ENCODE measurements at places on chromosomes 4 and X.

DNA sequence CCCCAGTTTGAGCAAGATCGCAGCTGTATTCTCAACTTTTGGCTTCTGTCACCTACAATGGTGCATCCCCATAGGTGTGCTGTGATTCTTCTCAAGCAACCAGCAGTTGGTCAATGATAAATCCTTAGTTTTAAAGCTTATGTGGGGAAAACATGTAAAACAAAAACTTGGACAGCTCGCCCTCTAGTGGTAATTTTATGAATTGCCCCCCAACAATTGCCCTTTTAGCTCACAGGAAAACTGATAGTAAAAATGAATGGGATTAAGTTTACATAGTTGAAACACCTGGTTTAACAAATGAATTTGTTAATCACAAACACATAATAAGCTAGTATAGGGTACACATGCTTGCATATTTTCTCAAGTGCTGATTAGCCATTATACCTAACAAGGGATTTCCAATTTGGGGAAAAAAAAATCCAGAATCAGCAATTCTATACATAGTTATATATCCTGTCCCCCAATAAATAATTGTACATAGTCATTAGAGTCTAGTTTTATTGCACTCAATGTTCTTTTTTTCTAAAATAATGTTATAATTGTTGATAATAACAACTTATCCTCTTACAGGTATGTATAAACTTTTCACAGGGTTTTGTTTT lies 30.1 kb downstream of the TEX13A start:
- DNase-seq = peak; percentile 9

DNA sequence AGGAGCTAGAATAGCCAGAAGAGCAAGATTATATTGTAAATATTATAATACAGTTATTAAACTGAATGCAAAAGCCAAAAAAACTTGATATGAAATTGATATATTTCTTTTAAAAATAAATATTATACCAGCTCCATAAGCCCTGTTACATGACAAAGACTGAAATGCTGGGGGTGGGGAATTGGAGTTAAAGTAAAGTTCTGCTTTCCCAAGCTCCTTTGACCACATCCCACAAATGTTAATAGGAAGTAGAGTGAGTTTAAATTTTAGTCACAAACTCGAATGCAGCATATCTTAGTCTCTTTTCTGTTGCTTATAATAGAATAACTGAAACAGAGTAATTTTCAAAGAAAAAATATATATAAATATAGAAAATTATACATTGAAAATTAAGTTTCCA lies 46.9 kb upstream of the NFKB1 start:
- DNase-seq = no peak

DNA sequence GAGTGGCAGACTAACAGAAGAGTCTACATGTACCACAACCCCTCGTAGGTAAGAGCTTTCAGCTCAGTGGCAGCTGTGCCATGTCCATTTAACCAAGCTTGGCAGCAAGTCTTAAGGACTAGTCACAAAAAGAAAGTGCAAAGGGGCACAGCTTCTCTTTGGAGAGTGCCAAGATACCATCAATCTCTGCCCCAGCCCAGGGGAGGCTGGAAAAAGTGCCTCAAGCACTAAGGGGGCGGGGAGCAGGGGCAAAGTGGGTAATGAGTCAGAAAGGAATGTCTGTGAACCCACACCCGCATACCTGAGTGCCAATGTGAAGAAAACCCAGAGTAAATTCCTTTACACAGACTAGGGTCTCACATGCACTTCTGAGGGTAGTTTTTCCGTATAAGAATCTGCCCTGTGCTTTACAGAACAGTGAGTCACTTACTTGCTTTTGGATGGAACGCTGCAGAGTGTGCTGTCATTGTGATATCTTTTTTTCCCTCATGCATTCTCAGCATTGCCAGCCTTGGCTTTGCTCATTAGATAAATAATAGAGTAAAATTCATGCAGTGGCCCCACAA lies 219.8 kb downstream of the ZNF674 start:
- no peak for DNase-seq

DNA sequence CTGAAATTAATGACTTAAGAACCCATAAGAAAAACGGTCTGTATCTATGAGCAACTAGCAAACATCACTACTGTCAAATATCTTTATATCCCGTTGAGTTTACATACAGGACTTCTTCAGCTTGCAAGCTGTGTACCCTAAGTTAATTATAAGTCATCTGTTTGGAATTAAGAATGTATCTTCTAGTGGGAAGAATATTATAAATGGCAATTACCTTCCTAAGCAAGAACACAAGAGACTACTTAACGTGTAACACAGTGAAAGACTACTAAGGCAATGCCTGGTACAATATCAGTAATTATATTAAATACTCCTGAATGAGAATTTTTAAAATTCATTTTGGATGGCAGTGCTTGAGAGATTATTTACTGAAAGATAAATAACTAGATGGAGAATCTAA lies 58.5 kb downstream of the ADGRA3 start:
- DNase-seq = no peak

GRCh38 chr4:105356194-105356593 lies 117.7 kb downstream of the PPA2 start:
- DNase-seq = no peak

- DNase-seq = no peak
Observed at GRCh38 chr4:61246034-61246433, 45.9 kb downstream of the ADGRL3 start.

- no peak for DNase-seq
Observed at GRCh38 chr4:48237996-48238645, 31.5 kb downstream of the TEC start.

- DNase-seq = no peak
Observed at GRCh38 chrX:115696039-115696438, 135.1 kb downstream of the PLS3 start.

DNA sequence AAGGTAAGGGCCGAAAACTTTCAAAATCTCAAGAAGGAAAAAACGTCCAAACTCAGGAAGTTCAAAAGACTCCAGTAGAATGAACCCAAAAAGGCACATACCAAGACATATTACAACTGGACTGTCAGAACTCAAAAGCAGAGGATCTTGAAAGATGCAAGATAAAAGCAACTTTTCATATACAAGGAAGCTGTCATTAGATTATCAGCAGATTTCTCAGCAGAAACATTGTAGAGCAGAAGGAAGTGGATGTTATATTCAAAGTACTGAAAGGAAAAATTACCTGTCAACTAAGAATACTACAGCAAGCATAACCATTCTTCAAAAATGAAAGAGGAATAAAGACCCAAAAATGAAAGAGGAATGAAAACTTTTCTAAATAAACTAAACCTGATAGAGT lies 224.9 kb downstream of the FAT4 start:
- DNase-seq = no peak

DNA sequence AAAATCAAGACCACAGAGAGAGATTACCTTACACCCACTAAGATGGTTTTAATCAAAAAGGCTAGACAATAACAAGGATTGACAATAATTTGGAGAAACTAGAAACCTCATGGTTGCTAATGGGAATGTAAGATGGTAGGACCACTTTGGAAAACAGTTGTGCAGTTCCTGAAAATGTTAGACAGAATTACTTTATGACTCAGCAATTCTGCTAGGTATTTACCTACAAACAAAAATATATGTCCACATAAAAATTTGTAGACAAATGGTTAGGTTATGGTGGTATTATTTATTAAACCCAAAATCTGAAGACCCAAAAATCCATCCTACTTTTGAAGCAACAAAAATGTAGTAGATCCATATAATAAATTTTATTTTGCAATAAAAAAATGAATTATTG lies 1027.0 kb upstream of the ADGRL3 start:
- DNase-seq = no peak

- DNase-seq = no peak
Observed at GRCh38 chrX:47608130-47608810, 11.4 kb downstream of the SYN1 start.

GRCh38 chrX:45240301-45240700 lies 39.6 kb upstream of the DIPK2B start:
- no peak for DNase-seq

- DNase-seq = no peak
Observed at GRCh38 chr4:150090836-150091235, 12.6 kb downstream of the DCLK2 start.

- no peak for DNase-seq
Observed at GRCh38 chrX:25640276-25640675, 497.9 kb upstream of the MAGEB18 start.

GRCh38 chr4:110055158-110055768 lies 142.6 kb downstream of the EGF start:
- DNase-seq = peak; percentile 26

GRCh38 chr4:147843162-147843561 lies 111.3 kb downstream of the ARHGAP10 start:
- DNase-seq = peak; percentile 18

GRCh38 chr4:78002260-78002659 lies 54.9 kb upstream of the FRAS1 start:
- no peak for DNase-seq

- no peak for DNase-seq
Observed at GRCh38 chrX:40524423-40524822, 56.3 kb upstream of the ATP6AP2 start.

- DNase-seq = no peak
Observed at GRCh38 chrX:26328608-26329319, 112.8 kb downstream of the MAGEB5 start.

GRCh38 chrX:112910418-112910817 lies 69.8 kb upstream of the AMOT start:
- DNase-seq = no peak

DNA sequence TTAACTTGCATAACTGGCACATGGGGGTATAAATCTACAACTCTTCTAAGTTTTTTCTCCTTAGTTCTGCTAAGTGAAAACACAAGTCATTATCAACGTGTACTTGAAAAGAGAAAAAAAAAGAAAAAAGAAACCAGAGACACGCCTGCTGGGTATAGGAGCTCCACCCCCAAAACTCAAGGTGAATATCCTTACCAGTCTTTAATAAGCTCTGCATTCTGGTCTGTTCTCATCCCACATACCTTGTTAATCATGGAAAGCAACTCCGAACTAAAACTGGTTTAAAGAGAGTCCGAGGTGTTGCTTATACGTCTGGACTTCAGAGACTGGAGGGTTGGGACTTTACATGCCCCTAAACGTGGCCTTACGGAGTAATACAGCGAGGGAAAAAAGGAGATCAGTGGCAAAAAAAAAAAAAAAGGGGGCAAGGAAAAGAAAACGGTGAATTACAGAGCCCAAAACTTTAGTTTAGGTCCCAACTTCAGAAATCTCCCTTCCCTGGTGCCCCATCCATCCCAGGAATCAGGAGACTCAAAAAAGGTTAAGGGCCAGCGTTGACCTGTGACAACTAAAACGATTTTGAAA lies 1.0 kb downstream of the PGRMC2 start:
- DNase-seq = peak; percentile 52

GRCh38 chr4:174358829-174359228 lies 75.1 kb downstream of the CEP44 start:
- DNase-seq = no peak

GRCh38 chr4:152572417-152573086 lies 36.7 kb upstream of the FBXW7 start:
- no peak for DNase-seq

GRCh38 chr4:55438314-55438713 lies 42.6 kb downstream of the TMEM165 start:
- no peak for DNase-seq

DNA sequence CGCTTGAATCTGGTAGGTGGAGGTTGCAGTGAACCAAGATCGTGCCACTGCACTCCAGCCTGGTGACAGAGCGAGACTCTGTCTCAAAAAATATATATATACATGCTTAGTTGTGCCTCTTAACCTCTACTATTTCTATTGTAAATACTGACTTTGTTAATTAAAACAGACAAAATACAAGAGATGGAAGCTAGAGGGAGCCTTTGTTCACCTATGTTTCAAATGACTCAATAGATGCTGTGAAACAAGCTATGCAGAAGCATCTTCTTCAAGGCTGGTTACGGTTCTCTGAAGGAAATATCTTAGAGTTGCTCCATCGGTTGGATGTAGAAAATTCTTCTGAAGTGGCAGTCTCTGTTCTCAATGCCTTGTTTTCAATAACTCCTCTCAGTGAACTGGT lies 6.2 kb downstream of the NCAPG start:
- peak; percentile 68 for DNase-seq

DNA sequence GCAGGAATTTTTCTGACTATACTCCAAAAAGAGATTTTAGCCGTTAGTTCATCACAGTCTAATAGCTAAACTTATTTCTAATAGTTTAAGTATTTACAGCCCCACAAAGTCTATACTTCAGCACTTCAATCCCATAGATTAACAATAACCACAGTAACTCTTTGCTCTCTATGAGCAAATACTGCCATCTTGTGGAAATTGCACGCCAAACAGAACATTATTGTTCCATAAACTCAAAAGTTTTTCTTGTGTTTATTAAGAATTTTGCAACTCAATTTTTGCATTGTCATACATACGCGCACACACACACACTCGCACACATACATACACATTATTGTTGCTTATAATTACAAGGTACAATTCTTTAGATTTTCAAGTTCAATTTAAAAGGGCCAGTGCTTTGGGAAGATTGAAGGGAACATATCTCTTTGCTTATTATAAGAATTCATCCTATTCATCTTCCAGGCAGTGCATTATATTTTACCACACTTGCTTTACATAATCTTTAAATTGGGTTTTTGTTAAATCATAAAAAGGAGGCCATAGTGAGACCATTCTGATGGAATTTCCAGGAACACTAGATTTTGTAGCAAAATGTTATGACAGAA lies 63.8 kb upstream of the ATOH1 start:
- peak; percentile 21 for DNase-seq

DNA sequence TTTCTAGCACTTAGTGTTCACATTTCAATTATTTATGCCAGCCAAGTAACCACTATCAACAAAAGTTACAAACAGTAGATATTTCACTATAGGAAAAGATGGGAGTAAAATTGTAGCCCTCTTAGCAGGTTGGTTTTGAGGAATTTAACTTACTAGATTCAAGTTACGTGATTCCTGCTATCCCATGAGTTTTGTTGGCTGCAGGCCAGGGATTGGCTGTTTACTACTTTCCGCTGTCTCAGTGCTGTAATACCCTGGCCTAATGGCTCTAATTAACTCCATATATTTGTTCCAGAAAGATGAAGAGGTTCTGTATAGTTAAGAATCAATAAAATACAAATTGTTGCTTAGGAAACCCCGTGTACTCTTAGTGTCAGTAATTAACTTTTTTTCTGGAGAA lies 55.5 kb upstream of the MAGED1 start:
- DNase-seq = no peak

- no peak for DNase-seq
Observed at GRCh38 chrX:122220644-122221373, 963.3 kb upstream of the GRIA3 start.

- no peak for DNase-seq
Observed at GRCh38 chrX:45711231-45711630, 510.6 kb upstream of the DIPK2B start.

- DNase-seq = no peak
Observed at GRCh38 chr4:173698557-173699262, 168.7 kb upstream of the HAND2 start.

GRCh38 chrX:41095174-41095573 lies 9.9 kb downstream of the USP9X start:
- no peak for DNase-seq
